ENCODE measurements at places on chromosomes 2 and 18.

GRCh38 chr2:6475155-6475940 is 390.4 kb downstream of the CMPK2 start:
- no peak for DNase-seq

- DNase-seq: no peak
These were observed 59.8 kb downstream of the C2orf74 start for GRCh38 chr2:61221819-61222218.

- DNase-seq: no peak
These were observed 47.1 kb downstream of the ZNF532 start for GRCh38 chr18:58911766-58912165.

DNA sequence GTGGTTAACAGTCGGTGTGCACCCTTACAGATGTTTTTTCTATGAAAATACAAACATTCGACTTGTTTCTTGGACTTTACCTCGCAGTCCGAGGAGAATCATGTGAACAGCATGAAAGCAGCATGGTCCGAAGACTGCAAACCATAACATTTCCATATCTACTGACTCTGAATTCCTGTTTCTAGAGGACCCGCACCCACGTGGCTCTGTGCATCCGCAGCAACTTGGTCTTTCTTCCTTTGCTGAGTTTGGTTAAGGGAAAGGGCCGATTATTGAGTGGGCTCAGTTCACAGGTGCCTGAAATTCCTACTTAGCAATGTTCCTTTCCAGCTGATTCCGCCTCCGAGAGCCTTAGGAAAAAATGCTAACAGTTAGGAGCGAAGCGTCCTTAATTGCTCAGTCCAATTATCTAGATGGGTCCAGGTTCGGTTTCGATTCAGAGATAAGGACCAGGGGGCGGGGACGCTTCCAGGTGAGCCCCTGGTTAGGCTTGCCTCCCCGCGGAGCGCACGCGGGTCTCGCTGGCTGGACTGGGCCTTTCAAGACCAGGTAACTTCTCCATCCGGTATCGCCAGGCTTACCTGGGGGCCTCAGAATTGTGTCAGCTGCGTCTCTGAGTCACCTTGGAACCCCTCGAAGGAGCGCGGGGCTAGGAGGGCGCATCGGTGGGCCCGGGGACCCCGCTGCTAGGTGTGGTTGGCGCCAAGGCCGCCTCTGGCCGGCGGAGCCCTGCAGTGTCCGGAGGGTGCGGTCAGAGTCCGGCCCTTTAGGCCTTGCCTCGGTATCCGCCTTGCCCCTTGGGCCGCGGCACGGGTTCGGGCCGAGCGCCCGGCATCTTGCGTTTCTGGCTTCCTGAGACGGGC is 1.1 kb upstream of the B3GNT2 start:
- no peak for DNase-seq

- DNase-seq: no peak
These were observed 184.0 kb downstream of the SEPTIN10 start for GRCh38 chr2:109429567-109430328.

- DNase-seq: peak; percentile 13
These were observed 11.1 kb upstream of the DCTN1 start for GRCh38 chr2:74391209-74391579.

DNA sequence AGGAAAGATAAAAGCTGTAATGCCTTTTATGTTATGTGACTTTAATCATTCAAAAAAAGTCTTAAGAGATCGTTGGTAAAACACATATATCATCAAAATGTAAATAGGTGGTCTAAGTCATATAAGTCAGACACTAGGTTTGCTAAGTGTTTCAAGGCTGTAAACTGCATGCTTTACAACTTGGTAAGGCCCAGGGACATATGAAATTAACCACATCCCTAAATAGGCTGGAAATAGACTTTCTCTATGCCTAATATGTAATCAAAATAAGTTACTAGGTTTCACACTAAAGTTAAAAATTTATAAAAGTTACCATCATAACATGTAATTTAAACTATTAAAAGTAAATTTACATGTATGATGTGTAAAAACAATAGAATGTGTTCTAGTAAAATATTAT is 946.3 kb upstream of the LRATD1 start:
- no peak for DNase-seq

DNA sequence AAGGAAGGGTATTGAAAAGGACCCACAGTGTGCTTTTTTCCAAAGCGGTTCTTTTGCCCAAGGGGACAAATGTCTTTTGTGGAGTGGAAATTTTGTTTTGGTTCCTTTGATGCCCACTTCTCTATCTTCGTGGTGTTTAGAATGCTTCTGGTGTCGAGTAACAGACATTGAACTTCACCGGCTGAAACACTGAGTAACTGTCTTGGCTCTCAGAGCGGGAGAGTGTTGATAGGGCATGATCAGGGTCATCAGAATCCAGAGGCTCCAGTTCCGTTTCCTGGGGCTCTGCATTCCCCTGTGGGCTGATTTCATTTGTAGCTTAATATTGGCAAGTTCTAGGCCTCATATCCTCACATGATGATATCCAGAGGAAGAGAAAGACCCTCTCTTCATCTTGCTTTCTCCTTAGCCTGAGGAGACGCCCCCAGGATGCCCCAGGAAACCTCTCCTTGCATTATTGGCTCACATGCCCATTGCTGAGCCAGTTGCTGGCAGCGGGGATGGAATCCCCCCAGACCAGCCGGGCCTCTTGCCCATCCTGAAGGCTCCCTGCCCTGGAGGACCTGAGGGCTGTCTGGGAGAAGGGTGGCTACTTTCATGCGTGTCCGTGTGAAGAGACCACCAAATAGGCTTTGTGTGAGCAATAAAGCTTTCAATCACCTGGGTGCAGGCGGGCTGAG is 27.9 kb upstream of the AGFG1 start:
- no peak for DNase-seq

- DNase-seq: no peak
These were observed 500.5 kb upstream of the SYT4 start for GRCh38 chr18:43777636-43778304.

DNA sequence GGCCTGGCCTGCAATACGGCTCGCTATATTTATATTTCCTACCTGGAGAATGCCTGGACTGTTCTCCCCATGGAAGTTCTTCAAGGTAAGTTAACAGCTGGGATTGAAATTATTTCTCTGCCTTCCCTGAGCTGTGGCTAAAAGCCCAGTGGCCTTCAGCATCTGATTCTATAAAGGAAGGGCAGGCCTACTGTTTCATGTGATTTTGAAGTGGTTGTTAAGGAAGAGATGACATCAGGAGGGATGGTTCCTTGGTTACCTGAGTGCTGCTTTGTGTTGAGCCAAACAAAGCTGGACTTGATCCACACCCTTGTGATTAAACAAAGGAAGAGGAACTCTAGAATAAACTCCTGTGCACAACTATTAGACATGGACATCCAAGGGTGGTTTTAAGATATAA is 61.6 kb downstream of the MFSD6 start:
- DNase-seq: no peak

- no peak for DNase-seq
These were observed 101.7 kb downstream of the KLHL29 start for GRCh38 chr2:23486684-23487075.

GRCh38 chr2:45220227-45220626 is 211.0 kb upstream of the SIX2 start:
- no peak for DNase-seq

DNA sequence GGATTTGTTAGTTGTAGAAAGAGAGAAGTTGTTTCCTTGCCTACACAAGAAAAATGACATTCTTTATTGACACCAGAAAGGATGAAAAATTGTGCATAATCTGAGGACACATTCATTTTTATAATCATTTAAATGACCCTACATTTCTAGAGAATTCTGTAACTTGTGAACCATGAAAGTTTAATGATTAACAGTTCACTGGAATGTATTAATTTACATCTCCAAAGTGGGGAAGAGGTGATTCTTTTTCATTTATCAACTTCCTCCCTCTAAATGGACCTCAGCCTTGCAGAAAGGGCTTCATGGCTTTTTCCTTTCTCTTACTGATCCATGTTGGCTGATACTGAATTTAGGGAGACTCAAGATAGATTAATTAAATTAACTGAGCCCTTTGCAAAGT is 565.2 kb upstream of the LINC00305 start:
- DNase-seq: no peak

GRCh38 chr2:224820283-224820991 is 104.3 kb upstream of the CCDC195 start:
- DNase-seq: no peak

- peak; percentile 90 for DNase-seq
These were observed 7.7 kb upstream of the SP140L start for GRCh38 chr2:230319211-230319862.

DNA sequence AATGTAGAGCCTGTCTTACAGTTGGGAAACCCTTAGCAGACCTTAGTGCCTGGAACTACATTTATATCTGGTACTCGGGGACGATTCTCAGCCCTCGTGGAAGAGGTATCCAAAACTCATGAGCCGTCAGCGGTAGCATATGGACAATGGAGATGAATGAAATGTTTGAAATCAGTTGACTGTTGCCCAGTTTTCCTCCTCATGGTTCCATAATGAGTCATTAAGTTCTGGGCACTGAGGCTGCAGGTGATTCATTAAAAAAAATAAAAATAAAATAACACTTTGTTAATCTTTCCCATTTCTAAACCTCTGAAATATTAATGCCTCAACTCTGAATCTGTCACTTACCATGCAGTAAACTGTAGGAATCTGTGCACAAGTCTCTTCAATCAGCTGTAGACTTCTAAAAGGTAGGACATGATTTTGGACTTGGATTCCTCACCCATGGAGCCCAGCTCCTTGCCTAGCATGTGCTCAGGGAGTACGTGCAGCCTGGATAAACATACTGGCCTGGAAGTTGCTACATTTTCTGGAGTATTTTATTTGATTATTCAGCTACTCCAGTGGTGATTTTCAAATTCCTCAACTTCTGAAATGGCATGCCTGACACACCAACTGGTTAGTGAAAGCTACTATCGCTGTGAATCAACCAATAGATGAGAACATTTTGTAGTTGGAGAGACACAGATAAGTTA is 979.2 kb downstream of the CNTNAP5 start:
- no peak for DNase-seq

GRCh38 chr2:46722142-46722541 is 193.5 kb downstream of the MCFD2 start:
- DNase-seq: no peak

GRCh38 chr18:64116571-64117175 is 32.2 kb downstream of the LINC00305 start:
- DNase-seq: no peak

GRCh38 chr2:165648801-165649200 is 145.2 kb downstream of the GALNT3 start:
- DNase-seq: no peak
